OCI-LY7 (cell line): ENCODE measurements at places on chromosomes 7 and 10. TPM values are rescaled to one million over a fixed set of nuclear protein-coding genes. Genes with fewer than 3 reads are reported as not detected.

Gene SPDYE16
- 0.20 and 0.21 TPM in 2 replicates for total RNA-seq

Gene GPR22
- total RNA-seq = not detected in 2 replicates

Gene AMPH
- not detected in 2 replicates for total RNA-seq

Gene ANKRD61
- total RNA-seq = 0.27 and 0.68 TPM in 2 replicates

Gene NPFFR1
- total RNA-seq = not detected in 2 replicates

Gene GALNT17
- total RNA-seq = not detected in 2 replicates

Gene ASB10
- total RNA-seq = not detected in 2 replicates

DNA sequence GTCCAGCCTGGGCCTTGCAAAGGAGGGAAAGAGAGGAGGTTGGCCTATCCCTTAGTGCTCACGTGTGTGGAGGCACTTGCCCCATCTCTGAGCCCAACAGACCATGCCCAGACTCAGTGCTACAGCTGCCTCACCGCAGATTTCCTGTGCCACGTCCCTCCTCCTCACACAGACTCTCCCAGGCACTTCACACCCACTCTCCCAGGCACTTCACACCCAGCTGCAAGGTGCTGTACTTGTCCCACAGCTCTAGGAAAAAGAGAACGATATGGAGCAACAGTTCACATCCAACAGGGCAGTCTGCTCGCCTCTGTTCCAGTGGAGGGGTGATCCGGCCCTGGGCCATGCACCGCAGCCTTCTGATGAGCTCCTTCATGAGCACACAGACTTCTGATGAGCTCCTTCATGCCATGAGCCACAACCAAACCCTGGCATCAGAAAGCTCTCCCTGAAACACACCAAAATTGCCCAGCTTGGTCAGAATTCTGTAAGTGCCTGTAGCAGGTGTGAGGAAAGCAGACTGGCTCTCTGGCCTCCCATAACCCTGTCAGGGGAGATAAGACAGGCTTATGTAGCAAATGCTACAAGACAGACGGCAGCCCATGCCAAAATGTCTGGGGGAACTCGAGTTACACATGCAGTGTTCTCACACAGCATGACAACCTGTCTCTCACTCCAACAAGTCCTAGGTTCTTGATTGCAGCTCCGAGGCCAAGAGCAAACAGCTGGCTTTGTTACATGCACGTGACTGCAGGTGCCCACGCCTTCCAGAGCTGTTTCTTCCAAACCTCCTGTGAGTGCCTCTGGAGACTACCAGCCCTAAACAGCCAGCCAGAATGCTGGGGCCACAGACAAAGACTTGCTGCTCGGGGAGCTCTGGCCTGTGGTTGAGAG is 348.5 kb downstream of the GRID1 start:
- DNase-seq = peak; percentile 69

DNA sequence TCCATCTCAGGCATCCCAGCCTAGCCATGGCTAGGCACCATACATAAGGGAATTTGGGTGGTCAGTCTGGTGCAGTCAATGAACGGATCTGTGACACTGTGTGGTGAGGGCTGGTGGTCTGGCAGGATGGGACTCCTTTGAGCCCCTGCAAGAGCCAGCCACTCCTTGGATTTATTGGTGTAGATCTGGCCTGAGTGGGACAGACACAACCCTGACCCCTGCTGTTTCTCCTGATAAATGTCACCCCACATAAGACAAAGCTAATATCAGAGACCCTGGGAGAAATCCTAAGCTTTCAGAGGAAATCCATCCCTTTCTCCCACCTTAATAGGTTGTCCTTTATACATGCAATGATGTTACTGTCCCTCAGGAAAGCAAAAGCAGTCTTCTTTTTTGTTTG is 2.3 kb downstream of the FBXO24 start:
- DNase-seq = peak; percentile 57

DNA sequence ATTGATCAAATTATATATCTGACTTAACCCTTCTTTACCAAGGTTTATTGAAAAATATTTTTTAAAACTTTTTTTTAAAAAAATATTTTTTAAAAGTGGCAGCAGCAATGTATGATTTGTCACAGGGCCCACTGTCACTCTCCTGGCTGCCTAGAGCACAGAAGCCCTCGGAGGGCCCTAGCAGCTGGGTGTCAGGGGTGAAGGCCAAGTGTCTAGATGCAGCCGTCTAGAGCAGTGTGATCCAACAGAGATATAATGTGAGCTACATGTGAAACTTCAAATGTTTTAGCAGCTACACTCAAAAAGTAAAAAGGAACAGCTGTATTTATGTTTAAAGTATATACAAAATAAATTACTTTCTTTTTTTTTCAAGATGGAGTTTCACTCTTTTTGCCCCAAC is 112.7 kb downstream of the ARHGAP22 start:
- DNase-seq = no peak

DNA sequence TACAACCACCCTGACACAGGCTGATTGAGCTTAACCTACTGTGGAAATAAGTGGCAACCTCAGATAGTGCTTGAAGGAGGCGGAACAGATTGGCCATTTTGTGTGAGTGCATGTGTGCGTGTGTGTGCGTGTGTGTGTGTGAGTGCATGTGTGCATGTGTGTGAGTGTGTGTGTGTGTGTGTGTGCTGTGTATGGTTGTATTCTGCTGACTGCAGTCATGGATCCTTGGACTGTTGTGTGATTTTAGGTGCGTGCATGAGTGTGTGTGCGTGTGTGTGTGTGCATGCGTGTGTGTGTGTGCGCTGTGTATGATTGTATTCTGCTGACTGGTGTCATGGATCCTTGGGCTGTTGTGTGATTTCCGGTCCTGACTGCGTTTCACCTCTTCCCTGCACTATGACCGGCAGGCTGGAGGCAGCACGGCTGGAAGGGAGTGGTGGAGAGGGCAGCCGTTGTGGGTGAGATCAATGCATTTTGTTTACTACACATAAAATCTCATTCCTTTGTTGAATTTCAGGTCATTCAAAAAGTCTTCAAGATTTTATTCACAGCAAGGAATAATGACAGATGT is 6.3 kb downstream of the IQCE start:
- DNase-seq = no peak

DNA sequence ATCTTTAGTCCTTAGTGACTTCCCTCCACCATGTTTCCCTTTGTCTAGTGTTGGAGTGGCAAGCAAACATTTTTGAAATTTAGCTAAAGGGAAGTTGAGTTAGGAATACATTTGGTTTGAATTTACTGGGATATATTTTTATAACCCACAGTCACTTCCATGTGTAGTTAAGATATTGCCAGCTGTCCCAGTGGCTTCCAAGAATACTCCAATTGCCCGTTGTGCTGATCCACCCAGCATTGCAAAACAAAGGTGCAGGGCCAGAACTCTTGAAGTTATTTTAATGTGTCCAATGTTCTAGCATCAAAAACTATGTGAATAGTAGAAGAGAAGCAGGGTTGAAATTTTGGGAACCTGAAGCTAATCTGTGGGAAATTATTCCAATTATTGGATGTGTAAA is 2.5 kb upstream of the P4HA1 start:
- DNase-seq = no peak

DNA sequence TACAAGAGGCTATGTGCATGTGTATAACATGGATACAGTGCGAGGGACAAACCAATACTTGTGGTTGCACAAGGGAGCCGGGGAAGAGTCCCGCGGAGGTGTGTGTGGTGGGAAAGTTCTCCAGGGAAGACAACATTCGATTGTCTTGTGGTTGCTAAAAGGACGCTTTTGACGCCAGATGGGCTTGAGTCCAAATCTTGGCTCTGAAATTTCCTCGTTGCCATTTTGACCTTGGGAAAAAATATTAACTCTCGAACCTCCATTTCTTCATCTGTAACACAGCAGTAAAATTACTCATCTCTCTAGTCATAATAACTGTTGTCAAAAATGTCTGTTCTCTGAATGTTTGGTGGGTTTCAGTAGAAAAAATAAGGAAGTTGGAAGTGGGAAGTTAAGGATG is 16.5 kb downstream of the PLXDC2 start:
- DNase-seq = no peak

DNA sequence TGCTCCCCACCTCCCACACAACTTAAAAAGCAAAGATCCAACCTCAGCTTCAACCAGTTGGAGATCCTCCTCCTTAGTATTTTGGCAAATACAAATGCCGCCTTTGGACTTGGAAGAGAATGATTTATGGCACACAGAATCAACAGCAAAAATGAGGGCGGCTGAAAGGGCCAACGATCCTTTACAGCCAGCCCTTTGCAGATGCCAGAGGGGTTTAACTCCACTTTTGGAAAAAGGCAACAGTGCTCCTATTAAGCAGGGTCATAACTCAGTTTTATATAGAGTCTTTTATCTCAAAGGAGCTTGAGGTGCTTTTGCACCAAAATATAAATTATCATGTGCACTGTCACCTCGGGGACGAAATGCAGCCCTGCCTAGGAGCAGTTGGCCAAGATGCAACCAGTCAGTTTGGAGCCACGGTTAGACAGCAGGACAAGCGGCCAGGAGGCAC is 56.7 kb upstream of the JCAD start:
- DNase-seq = no peak

DNA sequence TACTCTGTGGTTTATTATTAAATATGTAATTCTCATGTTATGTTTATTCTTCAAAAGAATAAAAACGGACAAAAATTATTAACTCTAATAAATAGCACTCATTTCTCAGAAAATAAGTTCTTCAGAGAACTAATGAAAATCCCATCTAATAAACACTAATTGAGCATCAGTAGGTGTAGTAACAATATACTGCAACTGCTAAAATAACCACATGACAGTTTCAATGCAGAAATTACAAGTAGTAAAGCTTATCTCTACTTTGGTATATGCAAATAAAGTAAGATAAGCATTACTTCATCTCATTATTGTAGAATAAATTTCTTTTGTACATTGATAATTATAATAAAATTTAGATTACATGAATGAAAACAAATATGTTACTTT is 56.4 kb upstream of the DKK1 start:
- DNase-seq = no peak

GRCh38 chr7:134435161-134435920 is 23.6 kb downstream of the AKR1B1 start:
- DNase-seq = no peak

- no peak for DNase-seq
These were observed 410.9 kb downstream of the TYW1 start for GRCh38 chr7:67407392-67408071.

DNA sequence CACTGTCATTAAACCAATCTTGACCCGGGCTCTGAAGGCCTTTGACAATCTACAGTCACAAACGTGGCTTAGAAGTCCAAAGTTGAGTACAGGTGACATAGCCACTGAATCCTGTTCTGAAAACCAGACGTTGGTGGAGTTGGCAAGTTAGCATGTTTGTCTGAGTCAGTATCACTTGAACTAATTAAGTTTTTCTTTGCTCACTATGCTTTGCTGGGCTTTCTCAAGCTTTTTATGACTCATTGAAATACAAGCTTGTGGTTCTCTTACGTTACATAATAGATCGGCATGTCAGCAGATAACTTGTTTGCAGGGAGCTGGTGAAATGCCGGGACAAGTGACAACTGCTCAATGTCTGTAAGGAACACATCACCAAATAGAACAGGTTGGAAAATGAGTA is 53.8 kb downstream of the ARL5B start:
- DNase-seq = no peak

DNA sequence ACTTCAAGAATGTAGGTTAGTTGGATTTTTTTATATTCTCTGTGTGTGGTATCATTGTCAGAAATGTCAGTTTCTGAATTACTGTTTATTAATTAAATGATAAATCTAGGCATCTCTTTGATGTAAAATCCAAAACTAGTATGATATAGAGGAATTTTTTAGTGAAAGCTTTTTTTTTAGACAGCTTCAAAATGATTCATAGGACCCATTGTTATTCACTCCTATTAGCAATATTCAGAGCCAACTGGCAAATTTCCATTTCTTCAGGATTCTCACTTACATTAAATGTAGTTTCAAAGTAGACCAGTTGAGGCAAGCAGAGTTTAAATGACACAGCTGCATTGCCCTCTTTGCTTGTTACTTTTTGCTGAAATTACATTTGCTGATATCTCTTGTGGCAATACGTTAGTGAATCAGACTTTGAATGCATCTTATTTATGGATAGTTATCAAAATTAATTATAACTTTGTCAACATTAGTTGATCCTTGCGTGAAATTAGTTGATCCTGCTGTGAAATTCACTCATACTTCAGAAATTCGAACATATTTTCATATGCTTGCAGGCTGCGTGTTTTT is 20.3 kb downstream of the ZNF277 start:
- no peak for DNase-seq

- DNase-seq = peak; percentile 57
These were observed 43.5 kb downstream of the YKT6 start for GRCh38 chr7:44244282-44244681.

DNA sequence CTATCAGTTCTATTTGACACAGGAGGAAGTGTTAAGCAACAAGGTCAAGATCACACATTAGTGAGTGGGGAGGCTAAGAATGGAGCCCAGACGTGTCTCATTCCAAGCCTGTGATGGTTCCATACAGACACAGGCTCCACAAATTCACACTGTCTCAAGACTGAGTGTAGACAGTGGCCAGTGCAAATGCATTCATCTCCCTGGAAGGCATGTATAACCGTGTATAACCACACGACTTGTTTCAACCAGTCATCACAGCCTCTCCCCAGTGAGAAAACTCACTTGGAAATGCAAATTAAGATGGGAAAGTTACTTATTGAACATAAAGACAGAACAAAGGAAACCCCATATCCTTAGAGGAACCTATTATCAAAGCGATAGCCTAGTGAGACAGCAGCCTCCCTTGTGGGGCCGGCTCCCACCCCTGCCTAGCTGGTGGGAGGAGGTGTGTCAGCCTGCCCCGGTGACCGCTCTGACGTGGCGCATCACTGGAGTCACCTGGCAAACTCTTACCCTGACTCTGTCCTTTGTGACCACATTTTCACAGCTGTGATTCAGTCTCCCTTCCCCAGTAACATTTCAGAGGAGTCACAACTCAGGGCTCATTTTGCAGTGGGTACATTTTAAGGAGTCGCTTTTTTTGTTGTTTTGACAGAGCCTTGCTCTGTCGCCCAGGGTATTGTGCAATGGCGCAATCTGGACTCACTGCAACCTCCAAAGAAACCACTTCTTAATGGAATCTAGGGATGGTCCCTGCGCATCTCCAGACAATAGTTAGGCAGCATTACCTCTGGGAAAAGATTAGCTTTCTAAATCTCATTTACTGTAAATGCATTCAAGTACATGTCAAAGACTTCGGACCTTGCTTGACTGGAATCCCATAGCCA is 126.6 kb upstream of the PARD3 start:
- no peak for DNase-seq

- no peak for DNase-seq
These were observed 367.3 kb upstream of the ZWINT start for GRCh38 chr10:56728349-56728748.
